Stimulated activated CD8-positive, alpha-beta memory T cell treated with anti-CD3 and anti-CD28 coated beads, Interleukin-4, amount 100 ng/mL, for 4 hours (primary cell): ENCODE measurements at places on chromosomes 11 and 22.
A peak's percentile ranks its signal among the peaks of the same experiment; 100 is the strongest.

DNA sequence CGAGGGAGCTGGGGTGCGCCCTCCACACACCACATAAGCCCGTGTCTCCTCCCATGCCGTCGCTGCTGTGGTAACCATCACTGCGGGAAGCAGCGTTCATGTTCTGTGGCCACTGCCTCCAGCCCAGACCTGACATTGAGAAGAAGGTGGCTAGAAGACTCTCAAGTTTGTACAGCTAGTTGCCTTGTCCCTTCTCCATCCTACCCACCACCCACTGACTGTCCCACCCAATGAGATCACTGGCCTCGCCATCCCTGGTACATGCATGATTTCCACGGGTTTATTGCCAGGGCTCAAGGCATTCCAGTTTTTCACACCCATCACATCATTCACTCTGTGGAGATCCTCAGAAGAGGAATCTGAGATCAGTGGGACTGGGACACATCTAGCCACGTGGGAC is 33.0 kb downstream of the AHNAK start:
- no peak for DNase-seq

DNA sequence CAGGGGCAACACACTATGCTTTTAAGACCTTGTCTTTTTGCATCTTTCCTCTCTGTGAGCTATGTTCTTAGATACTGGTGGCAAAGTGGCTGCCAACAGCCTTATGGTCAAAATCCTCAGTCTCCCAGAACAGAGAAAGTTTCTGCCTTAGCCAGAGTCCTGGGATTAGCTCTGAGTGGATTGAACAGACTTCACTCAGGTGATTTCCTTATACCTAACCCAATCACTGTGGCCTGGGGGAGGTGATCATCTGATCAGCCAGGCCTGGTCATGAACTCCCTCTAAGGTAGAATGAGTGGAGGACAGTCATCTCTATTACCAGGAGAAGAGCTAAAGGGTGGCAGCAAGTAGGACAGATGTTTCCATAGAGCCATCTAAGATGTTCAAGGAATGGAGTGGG is 218.5 kb upstream of the E2F8 start:
- no peak for DNase-seq

- DNase-seq = no peak
Observed at GRCh38 chr11:84396521-84396920, 1110.4 kb upstream of the CCDC90B start.

GRCh38 chr11:130269326-130269943 is 45.3 kb downstream of the ZBTB44 start:
- no peak for DNase-seq

- no peak for DNase-seq
Observed at GRCh38 chr11:55658031-55658573, 3.9 kb upstream of the OR4C6 start.

GRCh38 chr11:35150454-35150853 is 11.5 kb downstream of the CD44 start:
- no peak for DNase-seq

GRCh38 chr11:2963761-2964160 is 28.4 kb downstream of the NAP1L4 start:
- DNase-seq = no peak

GRCh38 chr11:2484576-2485125 is 39.8 kb downstream of the KCNQ1 start:
- DNase-seq = no peak

DNA sequence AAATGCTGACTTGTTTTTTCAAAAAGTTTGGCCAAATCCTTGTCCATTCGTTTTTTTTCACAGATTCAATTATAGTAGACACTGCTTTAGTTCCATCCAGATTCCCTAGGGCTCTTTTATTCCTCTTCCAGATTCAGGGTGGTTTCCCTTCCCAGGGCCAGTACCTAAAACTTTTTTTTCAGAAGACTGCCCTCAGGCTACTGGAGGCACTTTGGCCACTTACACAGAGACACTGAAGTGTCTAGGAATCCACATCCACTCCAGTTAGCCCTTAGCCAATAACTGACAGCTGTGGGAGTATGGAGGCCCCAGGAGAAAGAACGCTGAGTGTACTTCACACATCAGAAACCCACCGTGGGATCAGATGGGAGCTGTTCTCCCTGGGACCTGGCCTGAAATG is 77.3 kb downstream of the CCDC34 start:
- DNase-seq = no peak

DNA sequence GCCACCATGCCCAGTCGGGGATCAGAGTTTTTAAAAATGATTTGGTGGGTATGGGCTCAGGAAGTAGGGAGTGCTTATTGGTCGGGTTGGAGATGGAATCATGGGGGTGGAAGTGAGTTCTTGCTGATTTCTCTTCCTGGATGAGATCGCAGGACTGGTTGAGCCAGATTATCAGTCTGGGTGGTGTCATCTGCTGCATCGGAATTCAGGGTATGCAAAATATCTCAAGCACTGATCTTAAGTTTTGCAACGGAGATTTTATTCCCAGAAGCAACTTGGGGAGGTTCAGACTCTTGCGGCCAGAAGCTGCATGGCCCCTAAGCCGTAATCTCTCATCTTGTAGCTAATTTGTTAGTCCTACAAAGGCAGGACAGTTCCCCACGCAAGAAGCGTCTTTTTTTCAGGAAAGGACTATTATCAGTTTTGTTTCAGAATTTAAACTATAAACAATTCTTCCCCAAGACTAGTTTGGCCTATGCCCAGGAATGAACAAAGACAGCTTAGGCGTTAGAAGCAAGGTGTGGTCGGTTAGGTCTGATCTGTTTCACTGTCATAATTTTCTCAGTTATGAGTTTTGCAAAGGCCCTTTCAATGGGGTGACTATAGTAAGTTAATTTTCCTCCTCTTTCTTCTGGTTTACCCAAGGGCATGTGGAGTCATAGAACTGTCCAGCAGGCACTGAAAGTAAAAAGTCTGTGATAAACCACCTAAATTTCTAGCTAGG is 1.4 kb upstream of the PIWIL3 start:
- DNase-seq = no peak

DNA sequence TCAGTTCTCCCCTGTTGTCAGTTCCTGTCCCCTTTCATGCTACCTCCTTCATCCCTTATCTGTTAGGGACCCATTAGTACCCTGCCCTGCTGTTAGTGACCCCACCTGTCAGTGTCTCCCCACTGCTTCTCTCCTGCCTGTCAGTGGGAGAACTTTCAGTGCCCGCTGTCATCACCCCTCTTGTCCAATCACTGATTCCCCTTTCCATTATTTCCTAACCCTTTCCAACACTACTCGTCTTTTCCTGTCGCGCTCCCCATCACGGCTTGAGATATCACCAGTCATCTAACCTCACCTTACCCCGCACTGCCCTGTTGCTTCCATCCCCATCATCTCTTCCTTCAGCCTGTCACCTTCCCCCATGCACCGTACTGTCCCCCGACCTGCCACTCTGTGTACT is 4.0 kb downstream of the PPP6R2 start:
- DNase-seq = no peak

- no peak for DNase-seq
Observed at GRCh38 chr22:30941363-30941740, 27.2 kb downstream of the MORC2 start.

GRCh38 chr11:19814421-19814820 is 101.8 kb downstream of the NAV2 start:
- no peak for DNase-seq

- DNase-seq = no peak
Observed at GRCh38 chr22:48256776-48257684, 1494.6 kb downstream of the TBC1D22A start.

GRCh38 chr11:61447601-61448551 is 18.0 kb downstream of the SDHAF2 start:
- no peak for DNase-seq

GRCh38 chr11:129364143-129364654 is 11.4 kb upstream of the BARX2 start:
- DNase-seq = peak; percentile 38

DNA sequence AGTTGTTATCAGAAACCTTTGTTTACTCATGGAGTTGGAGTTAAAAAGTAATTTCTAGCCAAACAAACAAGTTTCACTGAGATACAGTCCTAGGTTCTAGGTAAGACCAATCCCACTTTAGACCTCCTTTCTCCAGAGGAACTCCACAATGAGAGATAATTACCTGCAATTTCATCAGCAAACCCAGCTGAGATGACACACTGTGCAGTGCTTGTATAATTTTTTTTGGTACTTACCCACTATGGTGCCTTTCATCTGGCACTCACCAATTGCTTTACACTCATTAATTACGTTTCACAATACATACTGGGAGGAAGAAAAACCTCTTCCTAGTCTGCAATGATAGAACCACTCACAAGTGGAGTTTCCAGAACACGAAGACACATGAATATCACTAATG is 1.8 kb upstream of the MUC15 start:
- DNase-seq = no peak

GRCh38 chr22:34804604-34805003 is 261.4 kb upstream of the ISX start:
- DNase-seq = no peak

- no peak for DNase-seq
Observed at GRCh38 chr22:26763633-26764361, 106.4 kb downstream of the MIAT start.

GRCh38 chr11:66362481-66363147 is 8.9 kb downstream of the SLC29A2 start:
- DNase-seq = no peak

GRCh38 chr22:24730864-24731263 is 43.7 kb downstream of the PIWIL3 start:
- no peak for DNase-seq

DNA sequence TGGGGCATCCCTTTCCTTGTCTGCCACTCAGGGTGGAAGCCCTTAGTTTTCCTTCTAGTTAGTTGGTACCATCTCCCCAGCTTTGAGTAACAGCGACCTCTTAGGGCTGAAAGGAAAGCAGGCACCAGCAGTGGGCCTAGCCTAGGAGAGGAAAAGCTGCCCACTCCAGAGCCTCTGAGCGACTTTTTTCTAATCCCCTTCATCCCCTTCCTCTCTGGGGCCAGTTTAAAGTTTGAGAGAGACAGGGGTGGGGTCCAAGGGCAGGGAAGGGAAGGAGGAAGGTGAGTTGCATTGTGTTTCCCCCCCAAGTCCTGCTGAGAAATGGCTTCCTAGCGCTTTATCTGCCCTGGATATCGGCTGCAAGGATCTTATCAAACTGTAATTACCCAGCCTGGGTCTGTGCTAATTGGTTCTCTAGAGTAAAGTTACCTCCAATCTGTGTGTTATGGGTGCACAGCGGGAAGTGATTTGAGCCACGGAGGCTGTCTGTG is 573.9 kb upstream of the CADM1 start:
- DNase-seq = no peak

DNA sequence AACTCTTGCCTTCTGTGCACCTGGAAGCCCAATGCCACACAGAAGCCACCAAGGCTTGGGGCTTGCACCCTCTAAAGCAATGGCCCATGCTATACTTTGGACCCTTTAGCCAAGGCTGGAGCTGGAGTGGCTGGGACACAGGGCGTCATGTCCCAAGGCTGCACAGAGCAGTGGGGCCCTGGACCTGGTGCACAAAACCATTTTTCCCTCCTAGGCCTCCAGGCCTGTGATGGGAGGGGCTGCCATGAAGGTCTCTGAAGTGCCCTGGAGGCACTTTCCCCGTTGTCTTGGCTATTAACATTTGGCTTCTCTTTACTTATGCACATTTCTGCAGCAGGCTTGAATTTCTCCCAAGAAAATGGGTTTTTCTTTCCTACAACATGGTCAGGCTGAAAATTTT is 20.6 kb upstream of the TMEM45B start:
- no peak for DNase-seq

GRCh38 chr22:45398214-45398613 is 15.2 kb downstream of the SMC1B start:
- no peak for DNase-seq

DNA sequence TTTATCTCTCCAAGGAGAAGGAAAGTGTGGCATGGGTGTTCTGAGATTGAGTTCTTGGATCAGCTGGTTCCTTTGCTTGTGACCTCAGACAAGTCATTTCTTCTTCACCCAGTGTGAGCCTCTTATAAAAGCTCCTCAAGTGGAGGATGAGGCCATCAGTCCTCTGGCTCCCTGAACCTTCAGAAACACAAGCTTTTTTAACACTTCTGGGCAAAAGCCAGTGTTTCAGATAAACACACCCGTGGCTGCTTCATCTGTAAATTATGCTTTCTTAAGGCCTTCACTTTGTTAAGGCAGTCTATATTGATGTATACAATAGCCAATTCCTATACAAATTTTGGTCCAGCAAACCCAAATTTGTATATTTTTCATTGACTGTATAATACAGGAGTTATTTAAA is 179.9 kb downstream of the DBX1 start:
- no peak for DNase-seq

GRCh38 chr11:119149018-119149785 is at the start of gene ABCG4:
Gene ABCG4, plus strand, starts transcription at chr11:119149052. Its CDS starts 914 bp downstream, at chr11:119149966.
- DNase-seq = no peak
